ENCODE measurements at places on chromosomes 13 and 19. TPM values are rescaled to one million over a fixed set of nuclear protein-coding genes. Genes with fewer than 3 reads are reported as not detected.

Gene PRR19
- 2.9 TPM for total RNA-seq

Gene ZSCAN22
- total RNA-seq = 4.7 TPM

Gene FFAR3
- not detected for total RNA-seq

Gene KLF5
- total RNA-seq = 2.2 TPM

Gene CPB2
- total RNA-seq = not detected
